ENCODE measurements at places on chromosomes 12 and 14. TPM values are rescaled to one million over a fixed set of nuclear protein-coding genes. Genes with fewer than 3 reads are reported as not detected.

- DNase-seq, result no peak
These were observed 143.5 kb downstream of the SCARB1 start for GRCh38 chr12:124720004-124720680.

DNA sequence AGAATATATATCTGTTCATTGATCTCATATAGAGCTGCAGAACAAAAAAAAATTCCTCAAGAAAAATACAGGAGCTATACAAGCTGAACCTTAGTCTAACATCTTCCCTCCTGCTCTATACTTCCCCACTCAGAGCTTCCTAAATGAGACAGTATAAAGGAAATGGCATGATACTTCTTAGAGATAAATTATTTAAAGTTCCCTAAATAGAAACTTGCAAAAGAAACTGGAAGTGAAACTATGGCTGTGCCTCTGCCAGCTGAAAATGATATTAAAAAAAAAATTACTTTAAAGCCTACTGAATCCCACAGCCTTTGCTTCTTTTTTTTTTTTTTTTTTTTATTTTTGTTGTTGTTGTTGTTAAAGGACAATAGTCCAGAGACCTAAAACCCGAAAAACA, 11.6 kb upstream of the NEK9 start:
- no peak for DNase-seq

GRCh38 chr14:75811136-75811829, 150.2 kb downstream of the TTLL5 start:
- no peak for DNase-seq

- no peak for DNase-seq
These were observed 25.2 kb downstream of the SPRING1 start for GRCh38 chr12:116712458-116713303.

The SLC35F4 gene
- not detected for total RNA-seq

Measured in SJSA1 (cell line).